Tibial nerve (tissue), 4 donors: ENCODE measurements at places on chromosomes 3 and 15.

DNA sequence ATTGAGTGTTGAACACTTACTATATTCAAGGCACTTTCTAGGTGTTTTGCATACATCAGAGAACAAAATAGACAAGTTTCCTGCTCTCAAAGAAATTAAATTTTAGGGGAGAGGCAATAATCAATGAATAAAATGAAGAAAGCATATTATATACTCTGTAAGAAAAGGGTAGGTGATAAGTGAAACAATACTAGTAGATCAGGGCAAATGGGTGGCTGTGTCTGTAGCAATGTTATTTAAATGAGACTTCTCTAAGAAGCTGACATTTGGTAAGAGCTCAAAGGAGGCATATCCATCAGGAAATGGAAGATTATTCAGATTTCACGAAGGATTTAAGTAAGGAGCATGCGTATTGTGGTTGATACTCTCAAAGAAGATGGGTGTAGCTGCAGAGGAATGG is 1291.6 kb downstream of the NSUN3 start:
- DNase-seq, result no peak

GRCh38 chr15:24899367-24899766 is 55.4 kb upstream of the SNRPN start:
- DNase-seq, result no peak

GRCh38 chr15:83835479-83835878 is 181.6 kb downstream of the ADAMTSL3 start:
- DNase-seq, result no peak

- DNase-seq, result no peak
Measured at GRCh38 chr3:40079847-40080240, 229.7 kb upstream of the EIF1B start.

- DNase-seq, result no peak
Measured at GRCh38 chr3:185887066-185887465, 50.7 kb downstream of the TRA2B start.

DNA sequence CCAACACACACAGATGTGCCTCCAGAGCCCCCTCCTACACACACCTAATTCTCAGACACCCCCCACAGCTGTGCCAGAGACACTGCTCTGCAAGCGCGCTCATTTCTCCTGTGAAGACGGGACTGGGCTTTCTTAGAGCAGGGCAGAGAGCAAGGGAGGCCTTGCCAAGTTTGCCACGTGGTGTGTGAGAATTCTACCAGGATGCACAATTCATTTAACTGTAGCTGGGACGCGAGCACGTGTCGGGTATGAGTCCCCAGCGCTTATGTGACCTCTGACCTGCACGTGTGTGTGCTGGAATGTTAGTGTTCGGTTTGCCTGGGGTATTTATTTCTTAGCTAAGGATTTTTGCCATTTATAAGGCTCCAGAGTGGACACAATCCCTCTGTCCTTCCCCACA is 37.0 kb downstream of the FEM1B start:
- peak; percentile 46 for DNase-seq

DNA sequence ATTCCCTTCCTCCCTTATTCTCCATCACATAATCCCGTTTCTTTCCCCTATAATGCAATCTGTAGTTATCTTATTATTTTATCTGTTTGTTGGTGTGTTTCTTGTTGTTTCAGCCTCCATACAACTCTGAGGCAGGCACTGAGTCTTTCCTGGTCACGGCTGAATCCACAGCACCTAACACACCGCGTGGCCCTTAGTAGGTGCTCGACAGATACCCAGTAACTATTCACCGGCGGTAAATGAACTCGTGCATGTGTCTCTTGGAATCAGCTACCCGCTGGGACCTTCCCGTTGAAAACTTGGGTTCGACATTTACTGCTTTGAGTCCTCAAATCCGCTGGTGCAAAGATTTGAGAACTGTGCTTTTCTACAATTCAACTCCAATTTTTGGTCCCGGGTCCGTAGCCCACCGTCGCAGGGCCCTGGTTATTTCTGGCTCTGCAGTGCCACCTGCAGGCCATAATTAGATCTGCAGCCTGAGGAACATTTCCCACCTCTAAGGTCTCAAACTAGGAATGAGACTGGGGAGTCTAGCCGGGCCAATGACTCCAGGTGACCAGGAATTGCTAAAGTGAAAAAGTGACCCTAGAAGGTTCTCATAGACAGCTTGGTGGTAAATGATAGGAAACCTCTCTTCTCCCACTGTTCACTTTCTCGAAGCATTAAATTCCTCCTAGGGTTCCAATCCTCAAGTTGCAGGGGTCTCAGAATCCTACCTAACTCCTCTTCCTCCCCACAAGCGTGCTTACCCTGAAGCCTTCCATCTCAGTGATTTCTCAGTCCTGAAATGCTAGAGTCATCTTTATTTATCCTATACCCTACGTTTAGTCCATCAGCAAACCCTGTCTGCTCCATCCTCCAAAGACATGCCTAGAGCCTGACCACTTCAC is 40.0 kb upstream of the TRH start:
- DNase-seq, result no peak

DNA sequence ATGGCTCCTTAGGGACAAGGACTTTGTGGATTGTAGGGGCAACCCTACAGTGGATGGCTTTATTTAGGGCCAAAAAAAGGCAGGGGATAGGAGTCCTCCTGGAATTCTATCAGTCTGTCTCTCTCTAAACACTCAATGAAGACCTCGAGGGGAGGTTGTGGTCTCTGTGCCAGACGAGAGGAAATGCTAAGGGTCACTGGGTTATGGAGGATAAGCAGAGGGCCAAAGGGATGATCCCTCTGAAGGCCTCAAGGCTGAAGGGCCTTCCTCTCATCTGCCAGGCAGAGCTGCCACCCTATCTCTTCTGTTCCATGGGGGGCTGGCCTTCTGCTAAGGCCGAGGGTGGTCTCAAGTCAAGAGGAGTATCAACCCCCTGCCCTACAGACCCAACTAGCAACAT is 27.0 kb downstream of the PLXNB1 start:
- DNase-seq, result peak; percentile 8

GRCh38 chr3:122497425-122497824 is 17.3 kb downstream of the KPNA1 start:
- DNase-seq, result no peak

DNA sequence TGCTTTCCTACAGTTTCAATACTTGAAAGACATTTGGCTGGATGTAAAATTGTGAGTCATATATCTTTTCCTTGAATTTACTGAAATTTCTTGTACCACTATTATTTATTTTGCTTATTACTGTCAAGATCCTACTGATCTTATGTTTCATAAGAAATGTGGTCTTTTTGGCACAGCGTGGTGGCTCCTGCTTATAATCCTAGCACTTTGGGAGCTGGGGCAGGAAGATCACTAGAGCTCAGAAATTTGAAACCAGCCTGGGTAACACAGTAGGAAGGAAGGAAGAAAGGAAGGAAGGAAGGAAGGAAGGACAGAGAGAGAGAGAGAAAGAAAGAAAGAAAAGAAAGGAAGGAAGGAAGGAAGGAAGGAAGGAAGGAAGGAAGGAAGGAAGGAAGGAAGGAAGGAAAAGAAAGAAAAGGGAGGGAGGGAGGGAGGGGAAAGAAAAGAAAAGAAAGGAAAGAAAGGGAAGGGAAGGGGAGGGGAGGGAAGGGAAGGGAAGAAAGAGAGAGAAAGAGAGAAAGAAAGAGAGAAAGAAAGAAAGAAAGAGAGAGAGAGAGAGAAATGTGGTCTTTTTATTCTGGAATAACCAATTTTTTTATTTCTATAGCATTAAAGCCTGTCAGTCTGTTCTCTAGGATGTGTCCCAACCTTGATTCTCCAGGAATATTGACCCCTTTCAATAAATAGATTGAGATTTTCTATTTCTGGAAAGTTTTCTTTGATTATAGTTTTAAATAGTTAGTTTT is 572.0 kb upstream of the TGFBR2 start:
- no peak for DNase-seq

GRCh38 chr15:90033448-90033847 is 32.3 kb downstream of the ZNF710 start:
- no peak for DNase-seq

DNA sequence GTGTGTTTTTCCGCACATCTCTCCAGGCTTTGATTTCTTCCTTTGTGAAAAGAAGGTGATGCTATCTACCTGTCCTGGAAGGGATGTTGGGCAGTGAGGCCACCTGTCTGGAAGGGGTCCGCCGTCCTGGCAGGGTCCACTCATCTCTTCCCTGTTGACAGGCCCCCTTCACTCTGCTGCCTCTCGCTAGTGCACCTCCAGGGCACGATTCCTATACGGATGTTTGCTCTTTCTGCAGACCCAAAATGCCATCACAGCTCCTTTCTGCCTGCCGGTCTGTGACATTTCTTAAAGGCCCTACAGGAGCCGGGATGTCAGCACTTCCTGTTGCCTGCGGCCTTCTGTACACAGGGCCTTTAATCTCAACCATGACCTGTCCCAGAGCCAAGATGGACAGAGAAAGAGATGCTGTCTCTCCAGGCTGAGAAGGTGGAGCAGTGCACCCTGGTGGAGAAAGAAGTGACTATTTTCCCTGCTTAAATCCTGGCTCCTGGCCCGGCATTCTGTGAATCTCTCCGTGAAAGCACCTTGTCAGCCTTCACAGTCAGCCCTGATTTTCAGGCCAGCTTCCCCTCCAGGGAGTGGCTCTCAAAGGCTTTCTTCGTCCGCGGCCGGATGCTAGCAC is 7.4 kb downstream of the FAM3D start:
- DNase-seq, result no peak

GRCh38 chr3:108090049-108090700 is 656 bp downstream of the CD47 start:
- DNase-seq, result peak; percentile 19

- DNase-seq, result no peak
Measured at GRCh38 chr15:34496207-34496995, 58.8 kb upstream of the GOLGA8A start.

DNA sequence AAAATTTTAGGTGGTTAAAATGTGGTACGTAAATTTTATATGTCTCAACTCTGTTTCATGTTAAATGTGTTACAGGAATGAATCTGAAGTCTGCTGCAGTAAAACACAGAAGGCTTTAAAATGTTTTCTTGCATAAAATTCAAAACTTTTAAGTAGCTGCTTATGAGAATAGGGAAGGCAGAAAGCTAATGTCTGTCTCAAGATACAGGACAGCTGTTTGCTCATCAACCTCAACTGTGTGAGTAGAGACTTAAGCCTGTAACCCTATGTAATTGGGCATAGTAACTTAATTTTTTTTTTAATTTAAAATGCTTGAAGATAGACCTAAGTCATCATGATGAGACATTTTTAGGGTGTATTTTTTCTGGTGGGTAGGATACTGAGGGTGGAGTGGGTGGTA is 38.9 kb downstream of the ZFAND6 start:
- no peak for DNase-seq

- DNase-seq, result no peak
Measured at GRCh38 chr3:98984024-98984423, 82.5 kb upstream of the DCBLD2 start.

DNA sequence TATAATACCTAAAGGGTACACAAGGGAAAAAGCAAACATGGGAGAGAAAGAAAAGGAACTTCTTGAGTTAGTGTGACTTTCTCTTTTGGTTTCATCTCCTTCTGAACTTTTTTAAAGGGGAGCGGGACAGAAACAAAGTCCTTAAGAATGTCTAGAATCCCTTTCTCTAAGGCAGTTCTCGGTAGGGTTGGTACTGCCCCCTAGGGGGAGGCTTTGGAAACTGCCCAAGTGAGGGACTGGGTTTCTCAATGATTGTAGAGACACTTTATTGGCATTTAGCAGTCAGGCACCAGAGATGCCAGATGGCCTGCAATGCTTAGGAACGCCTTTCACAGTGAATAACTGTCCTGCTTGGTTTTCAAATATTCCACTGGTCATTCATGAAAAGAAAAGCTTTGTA is 172.7 kb downstream of the WDR72 start:
- DNase-seq, result no peak

- DNase-seq, result no peak
Measured at GRCh38 chr15:79296583-79296982, 14.1 kb downstream of the ANKRD34C start.

GRCh38 chr3:14689247-14689980 is 14.5 kb downstream of the C3orf20 start:
- DNase-seq, result no peak

DNA sequence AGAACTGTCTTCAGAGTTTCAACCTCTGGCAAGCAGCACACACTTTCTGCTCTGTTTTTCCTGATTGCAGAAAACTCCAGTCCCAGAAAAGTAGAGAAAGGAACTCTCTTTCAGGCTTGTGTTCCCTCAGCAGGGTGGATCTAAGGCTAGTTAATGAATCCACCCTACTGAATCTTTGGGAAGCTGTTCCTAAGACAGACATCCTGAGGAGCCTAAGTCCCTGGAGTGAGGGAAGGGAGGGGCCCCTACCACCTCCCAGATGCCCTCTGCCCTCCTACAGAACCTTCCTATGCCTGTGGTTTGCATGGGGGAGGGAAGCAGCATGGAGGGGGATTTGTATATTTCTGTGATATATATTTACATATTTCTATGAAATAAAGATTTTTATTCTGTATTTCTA is 124.4 kb downstream of the ANO10 start:
- no peak for DNase-seq

DNA sequence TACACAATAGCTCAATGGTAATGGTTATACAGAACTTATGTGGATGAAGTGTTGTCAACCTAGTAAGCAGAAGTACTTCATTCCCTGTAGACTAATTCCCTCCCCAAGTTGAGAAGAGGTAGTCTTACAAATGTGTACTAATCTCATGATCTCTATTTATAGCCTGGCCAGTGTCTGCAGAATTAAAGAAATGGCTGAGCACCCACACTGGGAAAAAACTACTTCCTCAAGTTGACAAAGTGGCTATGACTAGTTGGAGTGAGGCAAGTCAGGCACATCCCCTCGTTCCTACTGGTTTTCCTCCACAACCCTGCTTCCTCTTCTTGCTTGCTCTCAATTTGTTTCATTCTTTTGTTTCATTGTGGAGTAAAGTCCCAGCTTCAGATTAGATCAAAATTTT is 566.7 kb upstream of the ZNF717 start:
- DNase-seq, result no peak

- DNase-seq, result no peak
Measured at GRCh38 chr15:64461721-64462162, 1.4 kb downstream of the ZNF609 start.

- no peak for DNase-seq
Measured at GRCh38 chr3:148932972-148933371, 58.4 kb upstream of the GYG1 start.

DNA sequence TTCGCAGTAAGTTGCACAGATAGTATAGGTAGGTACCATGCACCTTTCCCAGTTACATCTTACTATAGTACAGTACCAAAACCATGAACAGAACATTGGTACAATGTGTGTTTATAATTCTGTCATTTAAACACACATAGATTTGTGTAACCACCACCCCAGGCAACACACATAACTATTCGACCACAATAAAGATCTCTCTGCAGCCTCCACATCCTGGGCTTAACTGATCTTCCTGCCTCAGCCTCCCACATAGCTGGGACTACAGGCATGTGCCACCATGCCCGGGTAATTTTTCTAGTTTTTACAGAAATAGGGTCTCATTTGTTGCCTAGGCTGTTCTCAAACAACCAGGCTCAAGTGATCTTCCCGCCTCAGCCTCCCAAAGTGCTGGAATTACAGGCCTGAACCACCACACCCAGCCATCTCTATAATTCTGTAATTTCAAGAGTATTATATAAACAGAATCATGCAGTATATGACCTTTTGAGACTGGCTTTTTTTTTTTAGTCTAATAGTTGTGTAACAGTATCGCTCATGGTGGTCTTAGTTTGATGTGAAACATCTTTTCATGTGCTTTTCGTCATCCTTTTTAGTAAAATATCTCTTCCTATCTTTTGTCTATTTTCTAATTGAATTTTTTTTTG is 13.3 kb upstream of the TMF1 start:
- no peak for DNase-seq

GRCh38 chr3:196789885-196790359 is 50.3 kb downstream of the PAK2 start:
- no peak for DNase-seq

GRCh38 chr15:90570643-90571042 is 40.9 kb downstream of the CRTC3 start:
- no peak for DNase-seq

- DNase-seq, result no peak
Measured at GRCh38 chr15:88016406-88016805, 240.1 kb downstream of the NTRK3 start.
